Bone marrow (tissue), 2 donors: ENCODE measurements at places on chromosomes 6 and 20.

DNA sequence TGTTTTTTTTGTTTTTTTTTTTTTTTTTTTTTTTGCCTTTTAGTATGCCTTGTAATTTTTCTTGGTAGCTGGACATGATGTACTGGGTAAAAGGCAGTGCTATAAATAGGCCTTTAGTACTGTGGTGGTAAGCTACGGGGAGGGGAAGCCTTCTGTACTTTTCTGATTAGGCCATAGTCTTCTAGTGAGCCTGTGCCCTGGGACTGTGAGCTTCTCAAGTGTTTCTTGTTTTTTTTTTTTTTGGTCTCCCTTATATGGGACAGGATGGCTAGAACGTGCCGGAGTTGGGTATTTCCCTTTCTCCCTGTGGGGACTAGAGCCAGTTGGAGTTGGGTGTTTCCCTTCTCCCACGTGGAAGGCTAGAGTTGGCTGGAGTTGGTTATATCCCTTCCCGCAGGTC, 59.4 kb upstream of the PRELID3B start:
- no peak for DNase-seq

DNA sequence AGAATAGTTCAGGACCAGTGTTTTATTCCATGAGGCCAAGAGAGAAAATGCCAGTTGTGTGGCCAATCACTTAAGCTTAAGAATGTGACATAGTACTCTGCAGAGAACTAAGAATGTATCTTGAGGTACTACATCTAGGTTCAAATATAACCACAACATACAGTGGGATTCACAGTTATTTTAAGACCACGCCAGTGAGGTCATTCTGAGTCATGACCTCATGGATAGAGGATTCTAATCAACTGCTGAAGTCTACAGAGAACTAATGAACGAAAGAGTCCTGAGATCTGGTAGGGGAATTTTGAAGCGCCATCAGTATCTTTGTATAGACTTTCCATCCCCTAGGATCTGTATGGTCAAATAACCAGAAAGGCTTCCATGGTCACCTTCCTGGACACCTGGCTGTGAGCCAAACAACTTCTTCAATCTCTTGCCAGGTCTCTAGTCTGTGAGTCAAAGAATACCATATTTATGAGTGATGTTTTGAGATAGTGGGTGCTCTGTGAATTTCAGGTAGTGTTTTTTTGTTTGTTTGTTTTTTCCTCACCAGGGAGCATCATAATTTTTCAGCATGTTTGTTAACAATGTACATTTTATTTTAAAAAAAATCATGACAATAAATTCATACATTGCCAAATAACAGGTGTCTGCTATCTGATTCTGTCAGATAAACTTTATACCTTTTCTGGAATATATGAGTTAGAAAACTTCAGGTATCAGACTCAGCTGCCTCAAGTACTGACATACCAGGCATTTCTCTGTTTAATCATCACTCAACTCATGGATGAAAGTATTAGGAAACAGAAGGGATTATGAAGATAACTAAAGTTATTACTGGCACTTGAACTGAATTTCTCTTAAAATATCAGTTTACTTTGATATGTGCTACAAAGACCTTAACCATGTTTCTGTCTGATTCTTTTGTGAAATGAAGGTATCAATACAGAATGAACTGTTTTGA, 217.9 kb downstream of the PLCB4 start:
- DNase-seq, result no peak

DNA sequence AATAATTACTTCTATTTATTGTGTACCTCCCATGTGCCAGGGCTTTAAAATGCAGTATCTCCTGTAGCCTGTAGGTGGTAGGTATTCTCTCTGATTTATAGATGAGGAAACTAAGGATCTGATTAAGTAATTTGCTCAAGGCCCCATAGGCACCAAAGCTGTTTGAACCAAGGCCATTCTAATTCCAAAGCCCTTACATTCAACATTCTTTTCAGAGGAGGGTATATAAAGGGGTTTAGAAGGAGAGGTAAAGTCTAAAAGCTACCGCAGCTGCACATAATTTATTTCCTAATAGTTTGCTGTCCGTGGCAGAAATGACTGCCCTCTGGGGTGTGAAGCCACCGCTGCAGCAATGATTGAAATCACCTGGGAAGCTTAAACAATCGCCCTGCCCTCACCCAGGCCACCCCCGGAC, 95.0 kb upstream of the FAM8A1 start:
- no peak for DNase-seq

DNA sequence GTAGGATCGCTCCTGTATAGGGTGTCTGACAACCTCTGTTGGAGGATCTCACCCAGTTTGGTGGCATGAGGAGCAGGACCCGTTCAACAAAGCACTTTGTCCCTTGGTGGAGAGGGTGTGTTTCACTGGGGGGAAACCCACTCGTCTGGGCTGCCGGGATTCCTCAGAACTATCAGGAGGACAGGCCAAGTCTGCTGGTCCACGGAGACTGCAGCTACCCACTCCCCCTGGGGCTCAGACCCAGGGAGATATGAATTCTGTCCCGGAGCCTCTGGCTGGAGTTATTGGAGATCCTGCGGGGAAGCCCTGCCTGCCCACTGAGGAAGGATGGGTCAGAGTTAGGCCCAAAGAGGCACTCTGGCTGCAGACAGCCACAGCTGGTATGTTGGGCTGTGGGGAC, 233.1 kb downstream of the PKHD1 start:
- DNase-seq, result no peak

DNA sequence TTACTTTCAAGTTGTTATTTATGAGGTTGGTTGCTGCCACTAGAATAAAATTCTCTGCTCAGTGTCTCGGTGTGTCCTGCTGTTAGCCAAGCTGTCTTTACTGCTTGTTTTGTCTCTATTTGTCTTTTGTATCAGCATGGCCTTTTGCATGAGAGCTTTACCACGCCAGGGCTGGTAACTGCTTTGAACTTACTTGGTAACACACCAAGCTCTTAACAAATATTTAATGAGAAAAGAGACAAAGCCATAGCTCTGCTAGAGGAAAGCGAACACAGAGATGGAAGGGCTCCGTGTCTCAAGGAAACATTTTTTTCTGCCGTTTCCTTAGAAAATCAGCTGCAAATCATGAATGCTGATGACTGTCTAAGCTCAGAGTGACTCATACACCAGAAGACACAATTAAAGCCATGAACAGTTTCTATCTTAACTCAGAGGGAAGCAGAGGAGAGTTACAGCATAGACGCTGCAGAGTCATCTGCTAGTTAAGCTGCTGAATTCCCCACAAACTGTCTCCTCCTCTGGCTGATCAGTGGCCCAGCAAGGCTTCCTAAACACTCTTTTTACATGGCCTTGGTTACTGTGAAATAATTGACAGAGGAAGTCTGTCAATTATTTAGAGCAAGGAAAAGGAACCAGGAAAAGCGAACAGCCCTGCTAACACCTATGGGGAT, 44.8 kb downstream of the AGPAT4 start:
- DNase-seq, result no peak

- no peak for DNase-seq
These were observed 20.4 kb downstream of the RBM38 start for GRCh38 chr20:57411406-57412283.

DNA sequence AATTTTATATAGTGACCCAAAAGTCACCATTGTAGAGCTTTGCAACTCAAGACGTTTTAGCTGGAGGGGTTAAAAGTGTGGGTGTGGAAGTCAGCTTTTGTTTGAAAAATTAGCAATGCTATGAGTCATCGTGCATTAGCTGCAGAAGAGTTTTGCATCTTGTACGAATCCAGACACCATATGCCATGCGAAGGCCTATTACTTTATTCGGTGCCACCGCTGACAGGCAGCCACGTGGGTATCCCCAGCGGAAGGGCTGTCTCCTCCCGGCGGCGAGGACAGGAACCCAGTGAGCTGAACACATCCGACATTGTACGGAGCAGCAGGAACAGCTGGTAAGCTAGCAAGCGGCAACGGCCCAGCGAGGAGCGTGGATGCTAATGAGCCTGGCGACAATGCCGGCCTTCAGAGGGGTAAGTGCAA, 84.4 kb downstream of the INSM1 start:
- peak; percentile 94 for DNase-seq

DNA sequence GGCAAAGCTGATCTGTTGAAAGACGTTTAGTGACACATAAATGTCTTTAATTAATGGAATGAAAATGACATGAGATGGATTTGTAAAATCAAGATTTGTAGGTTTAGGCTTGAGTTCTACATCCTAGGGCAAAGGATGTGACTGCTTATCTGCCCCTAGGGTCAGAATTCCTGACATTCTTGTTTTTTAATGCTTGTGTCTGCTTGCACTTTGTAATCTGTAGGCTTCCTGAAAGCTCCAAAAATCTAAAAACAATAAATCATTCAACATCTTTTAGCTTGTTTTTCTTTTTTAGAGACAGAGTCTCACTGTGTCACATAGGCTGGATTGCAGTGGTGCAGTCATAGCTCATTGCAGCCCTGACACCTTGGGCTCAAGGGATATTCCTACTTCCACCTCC, 107.9 kb upstream of the MLIP start:
- no peak for DNase-seq

GRCh38 chr6:167501831-167502385, 177.0 kb downstream of the TTLL2 start:
- DNase-seq, result no peak

DNA sequence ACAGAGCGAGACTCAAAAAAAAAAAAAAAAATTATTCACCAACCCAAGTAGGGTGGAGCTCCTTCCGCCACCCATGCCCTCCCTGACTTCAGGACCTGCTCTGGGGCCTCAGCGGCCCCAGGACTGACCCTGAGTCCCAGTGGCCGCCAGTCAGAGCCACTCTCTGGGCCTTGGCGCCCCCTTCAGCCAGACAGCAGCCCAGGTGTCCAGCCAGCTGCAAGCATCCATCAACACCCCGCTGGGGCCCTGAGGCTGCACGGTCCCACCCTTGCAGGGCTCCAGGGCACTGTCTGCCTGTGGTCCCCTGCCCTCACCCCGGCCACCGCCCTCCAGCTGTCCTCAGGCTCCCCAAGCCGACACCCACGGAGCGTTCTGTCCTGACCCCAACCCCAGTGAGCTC, 11.4 kb upstream of the KCNQ2 start:
- no peak for DNase-seq

DNA sequence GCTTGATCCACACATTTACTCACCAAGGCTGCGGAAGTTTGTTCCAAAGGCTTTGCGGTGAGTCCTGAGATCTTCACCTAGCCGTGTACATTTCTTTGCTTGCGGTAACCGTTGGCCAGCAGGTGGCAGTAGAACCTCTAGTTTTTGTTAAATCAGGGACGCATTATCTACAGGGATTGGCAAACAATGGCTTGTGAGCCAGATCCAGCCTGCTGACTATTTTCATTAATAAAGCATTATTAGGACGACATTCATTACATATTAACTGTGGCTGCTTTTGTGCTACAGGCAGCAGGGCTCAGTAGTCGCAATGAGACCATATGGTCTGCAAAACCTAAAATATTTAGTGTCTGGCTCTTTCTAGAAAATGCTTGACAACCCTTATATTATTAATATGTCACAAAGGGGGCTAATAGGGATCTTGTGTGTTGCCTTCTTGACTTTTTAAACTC, 174.1 kb downstream of the DOK5 start:
- DNase-seq, result no peak

- DNase-seq, result no peak
These were observed 4.8 kb downstream of the BCAS1 start for GRCh38 chr20:54065601-54066038.

DNA sequence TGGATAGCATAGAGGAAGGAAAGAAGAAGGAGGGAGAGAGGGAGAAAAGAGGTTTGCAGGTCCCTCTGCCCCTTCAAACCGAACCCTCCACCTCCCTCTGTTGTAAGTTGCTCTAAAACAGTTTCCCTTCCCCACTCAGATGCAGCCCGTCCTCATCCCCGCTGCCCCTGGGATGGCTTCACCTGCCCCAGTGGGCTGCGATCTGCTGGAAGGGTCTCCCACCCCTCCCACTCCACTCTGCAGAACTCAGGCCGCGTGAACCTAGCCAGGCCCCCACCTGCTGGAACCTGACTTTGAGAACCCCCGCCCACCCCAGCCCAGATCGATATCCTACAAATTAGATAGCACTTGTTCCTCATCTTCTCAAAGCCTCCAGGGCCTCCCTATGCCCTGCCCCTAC, 190.8 kb downstream of the DLL1 start:
- no peak for DNase-seq

DNA sequence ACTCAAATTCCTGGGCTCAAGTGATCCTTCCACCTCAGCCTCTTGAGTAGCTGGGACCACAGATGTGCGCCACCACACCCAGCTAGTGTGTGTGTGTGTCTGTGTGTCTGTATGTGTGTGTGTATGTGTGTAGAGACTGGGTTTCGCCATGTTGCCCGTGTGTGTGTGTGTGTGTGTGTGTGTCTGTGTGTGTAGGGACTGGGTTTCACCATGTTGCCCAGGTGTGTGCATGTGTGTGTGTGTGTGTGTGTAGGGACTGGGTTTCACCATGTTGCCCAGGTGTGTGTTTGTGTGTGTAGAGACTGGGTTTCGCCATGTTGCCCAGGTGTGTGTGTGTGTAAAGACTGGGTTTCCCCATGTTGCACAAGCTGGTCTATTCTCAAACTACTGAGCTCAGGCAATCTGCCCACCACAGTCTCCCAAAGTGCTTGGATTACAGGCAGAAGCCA, 28.3 kb downstream of the CDK5RAP1 start:
- no peak for DNase-seq

GRCh38 chr20:48526936-48527335, 300.9 kb downstream of the PREX1 start:
- no peak for DNase-seq

- no peak for DNase-seq
These were observed 357.5 kb downstream of the ZFAND3 start for GRCh38 chr6:38176797-38177751.

DNA sequence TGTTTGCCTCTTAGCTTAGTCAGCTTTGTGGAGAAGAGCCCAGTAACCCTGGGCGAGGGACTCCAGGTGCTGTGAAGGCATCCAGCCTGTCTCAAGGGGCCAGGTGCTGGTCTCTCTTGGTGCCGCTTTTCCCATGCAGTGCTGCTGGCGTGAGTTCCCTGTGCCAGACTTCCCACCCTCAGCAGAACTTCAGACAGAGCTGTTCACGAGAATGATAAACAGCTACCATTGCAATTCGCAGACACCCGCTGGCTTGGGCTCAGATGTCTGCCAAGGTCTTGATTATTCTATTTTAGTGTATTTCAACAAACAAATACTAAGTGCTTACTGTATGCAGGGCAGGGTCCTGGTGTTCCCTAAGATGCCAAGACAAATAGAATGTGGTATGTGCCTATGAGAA, 57.7 kb downstream of the RNF217 start:
- DNase-seq, result no peak

DNA sequence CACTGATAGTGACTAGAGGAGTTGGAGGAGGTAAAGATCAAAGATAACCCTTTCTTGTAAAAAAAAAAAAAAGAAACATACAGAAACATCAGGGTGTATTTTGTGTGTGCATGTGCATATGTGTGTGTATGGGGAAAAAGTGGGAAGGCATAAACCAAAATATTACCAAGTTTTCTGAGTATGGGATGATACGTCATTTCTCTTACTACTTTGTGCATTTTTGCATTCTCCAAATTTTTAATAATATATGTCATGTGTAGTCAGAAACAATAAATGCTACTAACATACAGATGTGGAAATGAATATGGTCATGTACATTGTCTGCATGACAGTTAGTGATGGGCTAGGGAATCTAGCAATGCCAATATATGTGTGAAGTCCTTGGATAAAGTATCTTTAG, 161.1 kb downstream of the SASH1 start:
- no peak for DNase-seq

- no peak for DNase-seq
These were observed 34.3 kb downstream of the SLC22A23 start for GRCh38 chr6:3422435-3423070.

GRCh38 chr6:54236984-54237383, 71.3 kb upstream of the TINAG start:
- DNase-seq, result no peak

- no peak for DNase-seq
These were observed 55.6 kb downstream of the FRK start for GRCh38 chr6:116004841-116005815.

- no peak for DNase-seq
These were observed 143.2 kb downstream of the PREX1 start for GRCh38 chr20:48684501-48685041.
